ENCODE measurements at places on chromosomes 5 and 9.

- no peak for DNase-seq
These were observed 179.0 kb downstream of the C9orf50 start for GRCh38 chr9:129441852-129442251.

- DNase-seq, result no peak
These were observed 38.5 kb downstream of the SNCAIP start for GRCh38 chr5:122350496-122350895.

DNA sequence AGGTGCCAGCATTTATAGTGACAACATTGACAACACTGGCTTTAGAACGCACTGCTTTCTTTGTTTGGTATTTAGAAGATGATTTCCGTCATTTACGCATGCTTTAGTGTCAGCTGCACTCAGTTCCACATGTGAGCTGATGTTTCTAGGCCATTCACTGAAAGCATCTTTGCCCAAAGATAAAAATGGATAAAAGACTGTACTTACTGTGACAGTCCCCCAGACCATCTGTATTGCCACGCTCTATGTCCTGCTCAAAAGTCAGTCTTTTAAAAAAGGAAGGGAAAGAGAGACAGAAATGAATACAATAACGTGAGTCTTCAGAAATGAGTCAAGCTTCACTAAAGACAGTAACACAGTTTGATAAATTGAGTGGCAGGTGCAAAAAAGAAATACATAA, 99.3 kb downstream of the SEMA6A start:
- DNase-seq, result no peak

GRCh38 chr5:123217173-123217572, 128.1 kb downstream of the PRDM6 start:
- DNase-seq, result no peak

DNA sequence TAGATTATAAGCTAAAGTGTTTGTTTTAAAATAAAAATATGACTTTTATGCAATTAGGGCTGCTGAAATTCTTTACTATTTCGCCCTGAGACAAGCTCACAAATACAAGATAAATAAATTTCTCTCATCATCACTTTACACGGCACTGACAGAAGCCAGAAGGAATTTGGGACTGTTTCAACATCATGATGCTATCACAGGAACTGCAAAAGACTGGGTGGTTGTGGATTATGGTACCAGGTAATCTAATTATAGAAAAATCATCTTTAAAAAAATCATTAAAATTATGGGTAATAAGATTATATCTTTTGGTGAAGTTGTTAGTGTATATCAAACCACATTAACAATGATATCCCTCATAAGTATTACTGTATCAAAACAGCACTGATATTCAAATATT, 95.0 kb downstream of the MAN2A1 start:
- DNase-seq, result no peak

DNA sequence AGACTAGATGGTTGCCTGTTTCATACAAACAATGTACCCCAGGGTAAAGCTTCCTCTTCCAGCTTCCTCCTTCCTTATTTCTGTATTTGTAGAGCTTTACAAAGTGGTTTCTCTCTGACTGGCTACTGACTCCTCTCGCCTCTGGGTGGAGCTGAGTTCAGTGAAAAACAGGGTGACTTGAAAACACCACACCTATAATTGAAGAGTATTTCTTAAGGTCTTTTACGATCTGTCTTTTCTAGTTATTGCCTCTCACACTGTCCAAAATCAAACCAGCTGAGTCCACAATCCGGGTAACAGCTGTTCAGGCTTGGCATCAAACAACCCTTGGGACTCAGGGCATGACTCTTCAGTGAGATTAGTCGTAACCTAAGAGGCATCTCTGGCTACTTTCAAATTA, 200.4 kb downstream of the ARRDC3 start:
- DNase-seq, result no peak

- no peak for DNase-seq
These were observed 378.5 kb downstream of the MLLT3 start for GRCh38 chr9:20243841-20244240.

DNA sequence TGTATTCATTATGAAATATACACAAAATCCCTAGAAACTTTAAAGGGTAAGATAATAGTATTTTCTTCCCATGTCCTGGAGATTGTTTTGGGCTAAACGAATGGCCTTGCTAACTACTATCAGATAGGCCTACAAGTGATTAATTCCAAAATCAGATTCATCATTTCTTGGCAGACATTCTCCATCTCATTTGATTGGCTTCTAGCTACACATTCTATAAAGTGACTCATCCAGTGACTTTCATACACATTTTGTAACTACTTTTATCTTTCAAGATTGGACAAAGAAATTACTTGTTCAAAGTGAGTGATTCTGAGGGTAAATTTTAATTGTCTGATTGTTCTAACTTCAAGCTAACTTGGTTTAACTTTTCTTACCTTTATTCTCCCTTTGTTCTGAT, 93.3 kb downstream of the RAPGEF6 start:
- DNase-seq, result no peak

GRCh38 chr9:21958833-21959232, 35.4 kb downstream of the CDKN2A start:
- DNase-seq, result no peak

- no peak for DNase-seq
These were observed 109.9 kb upstream of the CDKN2B start for GRCh38 chr9:22118810-22119521.

DNA sequence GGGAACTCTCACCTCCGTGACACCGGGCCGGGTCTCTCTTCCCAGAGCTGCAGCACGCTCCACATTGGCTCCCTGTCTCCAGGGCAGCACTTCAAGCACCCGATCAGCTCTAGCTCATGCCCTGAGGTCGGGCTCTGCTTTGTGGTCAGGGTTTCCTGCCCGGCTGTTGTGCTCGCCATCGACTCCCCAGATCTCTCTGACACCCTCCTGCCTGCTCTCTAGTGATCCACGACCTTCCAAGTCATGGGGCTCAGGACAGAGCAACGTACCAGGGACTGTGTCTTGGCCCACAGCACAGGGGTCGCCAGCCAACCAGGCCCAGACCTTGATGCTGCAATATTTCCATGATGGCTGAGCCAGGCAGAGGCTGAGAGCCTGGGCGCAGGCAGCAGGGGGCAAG, 45.1 kb downstream of the PRRT1B start:
- DNase-seq, result no peak

GRCh38 chr5:15757103-15757502, 257.1 kb downstream of the FBXL7 start:
- DNase-seq, result no peak

- DNase-seq, result no peak
These were observed 116.3 kb upstream of the SLC25A48 start for GRCh38 chr5:135718151-135718550.

DNA sequence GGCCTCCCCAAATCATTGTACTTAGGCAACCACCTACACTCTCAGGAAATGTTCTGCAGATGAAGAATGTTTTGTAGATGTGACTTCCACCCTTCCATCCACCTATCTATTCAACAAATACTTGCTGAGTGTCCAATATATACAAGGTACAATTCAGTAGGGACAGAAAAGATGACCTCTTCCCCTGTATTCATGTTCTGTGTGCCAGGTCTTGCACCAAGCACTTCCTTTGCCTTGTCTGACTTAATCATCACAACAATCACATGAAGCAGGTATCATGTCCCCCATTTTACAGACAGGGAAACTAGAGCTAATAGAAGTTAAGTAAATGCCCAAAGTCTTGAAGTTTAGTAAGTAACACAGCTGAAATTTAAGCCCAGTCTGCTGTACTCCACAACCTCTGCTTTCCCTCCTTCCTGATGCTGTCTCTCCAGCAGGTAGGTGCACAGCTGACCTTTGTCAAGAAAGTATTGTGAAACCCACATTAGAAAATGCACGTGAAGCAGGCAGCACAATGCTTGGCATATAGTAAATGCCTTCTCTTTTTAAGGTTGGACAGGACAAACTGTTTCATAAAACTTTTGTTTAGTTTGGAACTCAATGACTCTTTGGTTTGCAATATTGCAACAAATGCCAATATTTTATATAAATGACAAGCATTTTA, 296.5 kb downstream of the DEPDC1B start:
- no peak for DNase-seq

DNA sequence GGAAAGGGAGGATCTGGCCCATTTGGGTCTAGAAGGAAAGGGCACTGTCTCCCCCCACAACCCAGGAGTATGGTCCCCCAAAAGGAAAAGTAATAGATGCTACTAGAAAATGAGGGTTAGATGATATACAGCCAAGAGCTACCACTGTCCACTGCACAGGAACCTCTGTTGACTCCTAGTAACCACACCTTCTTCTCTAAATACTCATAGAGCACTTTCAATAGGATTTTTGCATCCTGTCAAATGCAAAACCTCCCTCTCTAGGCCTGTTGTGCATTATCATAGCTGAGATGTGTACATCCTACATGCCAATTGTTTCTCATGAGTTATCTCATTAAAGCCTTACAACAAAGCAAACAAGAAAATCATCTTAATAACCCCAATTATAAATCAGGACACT, 66.8 kb downstream of the THBS4 start:
- no peak for DNase-seq

GRCh38 chr5:53403758-53404157, 76.7 kb upstream of the FST start:
- DNase-seq, result no peak

GRCh38 chr9:18936094-18936871, 96.7 kb downstream of the SAXO1 start:
- DNase-seq, result no peak
